ENCODE measurements at places on chromosomes 12 and 14.
A peak's percentile ranks its signal among the peaks of the same experiment; 100 is the strongest.

DNA sequence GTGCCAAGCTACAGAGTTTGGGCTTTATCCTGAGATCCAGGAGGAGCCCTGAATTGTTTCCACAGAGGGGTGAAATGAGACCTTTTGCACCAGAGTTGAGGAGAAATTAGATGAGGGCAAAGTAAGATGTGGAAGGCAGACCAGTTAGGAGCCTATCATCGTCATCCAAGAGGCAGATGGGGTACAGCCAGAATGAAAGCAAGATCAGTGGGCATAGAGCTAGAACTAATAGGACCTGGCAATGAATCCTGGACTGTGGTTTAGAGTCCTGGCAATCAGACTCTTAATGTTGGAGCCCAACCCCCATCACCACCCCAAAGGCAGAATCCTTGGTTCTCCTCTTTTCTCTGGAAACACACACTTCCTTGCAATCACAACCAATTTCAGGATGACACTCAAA, 166.6 kb upstream of the HMGA2 start:
- no peak for DNase-seq

- no peak for DNase-seq
Measured at GRCh38 chr12:89309815-89310214, 42.5 kb downstream of the DUSP6 start.

GRCh38 chr14:85528080-85528896, 1.7 kb upstream of the FLRT2 start:
- DNase-seq, result peak; percentile 25

- no peak for DNase-seq
Measured at GRCh38 chr12:15423629-15424028, 101.3 kb downstream of the PTPRO start.

DNA sequence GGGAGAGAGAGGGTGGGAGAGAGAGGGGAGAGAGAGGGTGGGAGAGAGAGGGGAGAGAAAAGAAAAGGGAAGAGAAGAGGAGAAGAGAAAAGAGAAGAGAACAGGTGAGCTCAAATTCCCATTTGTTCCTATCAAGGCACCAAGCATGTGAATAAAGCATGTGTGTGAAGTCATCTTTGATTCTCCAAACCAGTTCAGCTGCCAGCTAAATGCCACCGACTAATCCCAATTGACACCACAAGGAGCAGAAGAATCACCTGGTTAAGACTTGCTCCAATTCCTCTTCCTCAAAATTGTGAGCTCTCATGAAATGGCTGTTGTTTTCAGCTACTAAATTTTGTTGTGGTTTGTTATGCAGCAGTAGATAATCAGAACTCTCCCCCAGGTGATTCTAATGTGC, 188.9 kb downstream of the TMX1 start:
- no peak for DNase-seq

- DNase-seq, result no peak
Measured at GRCh38 chr12:93151079-93151762, 222.1 kb upstream of the EEA1 start.

GRCh38 chr14:51302295-51303030, 62.4 kb downstream of the TMX1 start:
- peak; percentile 25 for DNase-seq

DNA sequence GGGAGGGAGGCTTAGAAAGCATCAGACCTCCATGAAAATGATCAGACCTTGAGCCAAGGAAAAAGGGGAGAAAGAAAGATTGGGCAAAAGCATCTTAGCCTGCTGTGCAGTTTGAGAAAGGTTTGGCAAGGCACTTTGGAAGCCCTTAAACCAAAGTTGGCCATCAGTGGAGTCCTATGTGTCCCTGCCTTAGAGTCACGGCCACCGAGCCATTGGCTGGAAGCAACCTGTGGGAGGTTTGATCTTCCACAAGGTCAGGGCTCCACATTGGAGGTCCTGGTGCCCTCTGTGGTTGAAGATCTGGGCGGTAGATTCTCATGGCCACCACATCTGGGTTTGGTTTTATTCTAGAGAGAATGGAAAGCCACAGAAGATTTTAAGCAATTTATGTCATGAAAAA, 44.4 kb downstream of the SRRM4 start:
- DNase-seq, result no peak

DNA sequence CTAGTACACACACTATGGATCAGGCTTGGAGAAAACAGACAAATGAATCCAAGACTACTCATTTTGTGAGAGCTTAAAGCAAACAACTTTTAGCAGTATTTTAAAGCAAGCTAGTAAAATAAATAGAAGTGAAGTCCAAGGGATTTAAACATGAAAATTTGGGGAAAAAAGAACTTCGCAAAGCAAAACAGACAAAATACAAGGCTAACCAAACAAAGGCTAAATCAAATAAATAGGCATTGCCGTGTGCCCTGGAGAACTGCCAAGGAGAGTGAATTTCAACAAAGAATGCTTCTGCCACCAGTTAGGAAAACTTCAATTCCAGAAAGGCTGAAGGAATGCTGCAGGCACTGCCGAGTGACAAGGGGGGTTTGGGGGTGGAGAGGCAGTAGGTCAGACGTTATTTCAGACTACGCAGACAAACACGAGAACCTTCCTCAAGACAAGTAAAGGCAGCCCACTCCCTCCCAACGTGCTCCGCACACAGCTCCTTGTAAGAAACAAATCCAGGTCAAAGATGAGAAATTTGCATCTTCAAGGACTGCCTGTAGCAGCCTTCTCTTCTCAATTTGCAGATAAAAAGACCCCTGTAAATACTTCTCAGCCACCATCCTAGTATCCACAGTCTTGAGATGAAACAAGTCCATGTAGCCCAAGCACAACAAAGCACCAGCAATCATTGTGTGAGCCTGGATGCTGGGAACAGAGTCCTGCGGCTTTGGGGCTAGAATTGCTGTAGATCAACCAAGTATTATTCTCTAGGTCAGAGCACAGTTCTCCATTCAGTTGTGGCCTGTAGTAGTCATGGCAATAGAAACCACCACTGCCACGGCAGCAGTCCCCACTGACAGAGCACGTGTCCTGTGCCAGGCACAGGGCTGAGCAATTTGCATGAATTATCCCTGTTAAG, 43.3 kb downstream of the EFCAB11 start:
- no peak for DNase-seq

DNA sequence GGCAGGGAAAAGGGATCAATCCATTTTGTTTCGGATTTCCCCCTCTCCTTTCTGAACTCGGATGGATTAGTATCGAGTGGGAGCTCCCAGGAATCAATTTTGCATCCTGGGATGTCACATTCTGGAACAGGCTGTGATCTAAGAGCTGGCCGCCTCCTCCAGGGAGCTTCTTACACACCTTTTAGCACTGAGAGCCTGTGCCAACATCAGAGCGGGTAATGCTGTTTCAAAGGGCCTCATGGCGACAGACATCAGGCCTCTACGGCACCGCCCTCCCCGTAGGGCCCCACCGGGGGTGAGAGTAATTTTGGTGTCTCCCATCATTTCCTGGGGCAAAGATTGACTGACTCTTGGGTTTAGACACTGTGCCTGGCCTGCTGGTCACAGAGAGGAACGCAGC, 2.7 kb downstream of the GALNT9 start:
- no peak for DNase-seq

DNA sequence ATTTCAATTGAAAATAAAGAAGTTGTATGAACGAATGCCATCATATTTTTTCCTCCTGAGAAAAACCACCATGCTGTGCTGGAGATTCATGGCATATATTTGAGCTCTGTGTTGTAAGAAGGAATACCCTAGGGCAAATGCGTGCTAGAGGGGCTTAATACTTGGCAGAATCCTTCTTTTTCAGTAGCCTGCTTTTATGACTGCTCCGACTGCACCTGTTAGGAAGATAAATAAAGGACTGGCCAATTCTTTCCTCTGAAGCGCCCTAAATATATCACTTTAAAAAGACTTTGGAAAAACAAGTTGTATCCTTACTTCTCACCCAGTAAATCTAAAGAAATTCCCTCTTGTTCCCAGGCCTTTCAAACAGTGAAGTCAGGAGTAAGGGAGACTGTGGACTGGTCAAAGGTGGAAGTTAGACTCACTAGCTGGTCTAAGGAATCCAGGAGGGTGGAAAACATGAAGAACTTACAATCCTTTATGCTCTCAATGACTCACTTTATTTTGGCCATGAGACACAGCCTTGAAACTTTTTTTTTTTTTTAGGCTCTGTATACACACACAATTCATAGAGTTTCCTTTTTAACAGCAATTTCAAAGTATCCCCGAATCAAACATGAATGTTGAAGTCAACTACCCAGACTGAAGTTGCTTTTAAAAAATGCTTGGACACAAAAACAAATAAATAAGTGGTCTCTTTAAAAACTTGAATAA, 5.2 kb downstream of the MYBPC1 start:
- DNase-seq, result no peak

- DNase-seq, result peak; percentile 79
Measured at GRCh38 chr12:55073043-55074022, 52.9 kb upstream of the OR9K2 start.

DNA sequence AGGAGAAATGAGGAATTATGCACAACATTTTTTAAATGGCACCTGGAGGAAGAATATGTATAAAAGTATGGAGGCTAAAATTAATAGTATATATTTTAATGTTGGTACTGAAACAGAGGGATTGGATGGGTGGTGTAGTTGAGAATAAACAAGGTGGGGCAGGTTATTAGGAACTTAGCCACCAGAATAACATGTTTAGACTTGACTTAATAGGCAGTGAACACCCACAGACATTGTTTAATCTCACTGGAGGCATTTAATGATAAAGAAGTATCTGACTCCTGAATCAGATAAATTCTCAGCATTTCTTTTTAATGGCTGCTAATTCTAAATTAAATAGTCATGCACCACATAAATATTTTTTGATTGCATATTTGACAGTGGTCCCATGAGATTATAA, 139.7 kb downstream of the CNTN1 start:
- no peak for DNase-seq

GRCh38 chr12:132151766-132152410, 7.6 kb downstream of the NOC4L start:
- DNase-seq, result no peak

GRCh38 chr12:63916561-63917476, 72.3 kb downstream of the SRGAP1 start:
- DNase-seq, result no peak

- no peak for DNase-seq
Measured at GRCh38 chr12:103816663-103817062, 24.4 kb downstream of the NT5DC3 start.

DNA sequence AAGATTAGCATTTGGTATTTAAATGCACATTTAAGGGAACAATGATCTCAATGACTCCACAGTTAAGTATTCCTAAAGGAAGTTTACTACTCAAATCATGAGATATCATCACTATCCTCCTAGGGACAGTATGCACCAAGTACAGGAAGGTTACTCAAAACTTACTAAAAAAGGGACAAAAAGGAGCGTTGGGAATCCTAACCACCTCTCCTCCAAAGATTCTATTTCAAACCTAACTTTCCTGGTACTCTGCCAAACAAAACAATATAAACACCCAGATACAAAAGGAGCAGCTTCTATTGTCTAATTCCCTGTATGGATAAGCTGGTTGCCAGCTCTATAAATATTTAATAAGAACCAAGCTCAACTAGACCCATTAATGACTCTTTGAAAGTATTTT, 377.7 kb downstream of the NUAK1 start:
- no peak for DNase-seq

DNA sequence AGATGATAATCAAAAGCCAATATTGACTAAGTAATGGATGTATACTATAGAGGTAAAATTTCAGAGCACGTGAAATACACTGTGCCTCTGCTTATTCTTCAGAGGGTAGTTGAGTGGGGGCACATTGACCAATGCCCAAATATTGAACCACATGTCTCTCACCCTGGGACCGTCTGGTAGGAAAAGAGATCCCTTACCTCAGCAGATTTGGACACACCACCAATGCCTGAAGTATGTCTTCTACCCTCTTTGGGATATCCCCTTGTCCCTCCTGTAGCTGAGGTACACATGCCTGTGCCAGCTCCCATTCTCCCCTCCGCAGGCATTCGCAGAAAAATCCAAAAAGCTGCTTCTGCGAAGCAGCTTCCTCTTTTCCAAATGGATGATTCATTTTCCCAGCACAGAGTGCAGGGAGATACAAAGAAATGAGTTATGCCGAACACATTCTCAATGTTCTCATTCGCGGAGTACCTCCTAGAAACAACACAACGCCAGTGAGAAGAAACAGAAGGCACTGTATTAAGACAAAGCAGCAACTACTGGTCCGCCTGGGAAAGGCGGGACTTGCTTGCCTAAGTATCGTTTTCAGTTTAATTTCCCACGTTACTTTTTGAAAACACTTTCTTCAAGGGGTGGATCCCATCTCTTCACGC, 691 bp downstream of the ZFYVE26 start:
- DNase-seq, result no peak

GRCh38 chr14:89470401-89470800, 53.4 kb upstream of the FOXN3 start:
- no peak for DNase-seq

DNA sequence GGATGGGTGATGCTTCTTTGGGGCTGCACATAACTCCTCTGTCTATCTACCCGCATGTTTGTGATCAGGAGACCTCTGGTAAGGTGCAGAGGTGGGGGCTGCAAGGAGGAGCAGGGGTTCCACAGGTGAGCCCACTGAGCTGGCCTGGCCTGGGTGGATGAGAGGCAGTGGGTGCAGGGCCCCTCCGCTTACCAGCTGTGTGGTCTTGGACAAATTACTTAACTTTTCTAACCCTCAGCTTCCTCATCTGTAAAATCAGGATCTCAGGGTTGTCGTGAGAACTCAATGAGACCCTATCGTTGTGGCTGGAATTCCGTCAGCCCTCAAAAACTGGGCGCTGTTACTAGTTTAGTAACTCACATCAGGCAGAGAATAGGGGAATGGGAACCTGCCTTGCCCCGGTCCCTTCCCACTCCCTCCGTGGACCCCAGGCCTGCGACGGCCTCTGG, 7.5 kb downstream of the PTPN6 start:
- no peak for DNase-seq

GRCh38 chr12:102483466-102483865, 3.1 kb upstream of the IGF1 start:
- no peak for DNase-seq

- no peak for DNase-seq
Measured at GRCh38 chr14:80419345-80419744, 208.0 kb upstream of the DIO2 start.

- DNase-seq, result no peak
Measured at GRCh38 chr12:91923864-91924263, 221.8 kb downstream of the BTG1 start.

GRCh38 chr12:42482041-42482747, 107.4 kb downstream of the PRICKLE1 start:
- DNase-seq, result no peak

DNA sequence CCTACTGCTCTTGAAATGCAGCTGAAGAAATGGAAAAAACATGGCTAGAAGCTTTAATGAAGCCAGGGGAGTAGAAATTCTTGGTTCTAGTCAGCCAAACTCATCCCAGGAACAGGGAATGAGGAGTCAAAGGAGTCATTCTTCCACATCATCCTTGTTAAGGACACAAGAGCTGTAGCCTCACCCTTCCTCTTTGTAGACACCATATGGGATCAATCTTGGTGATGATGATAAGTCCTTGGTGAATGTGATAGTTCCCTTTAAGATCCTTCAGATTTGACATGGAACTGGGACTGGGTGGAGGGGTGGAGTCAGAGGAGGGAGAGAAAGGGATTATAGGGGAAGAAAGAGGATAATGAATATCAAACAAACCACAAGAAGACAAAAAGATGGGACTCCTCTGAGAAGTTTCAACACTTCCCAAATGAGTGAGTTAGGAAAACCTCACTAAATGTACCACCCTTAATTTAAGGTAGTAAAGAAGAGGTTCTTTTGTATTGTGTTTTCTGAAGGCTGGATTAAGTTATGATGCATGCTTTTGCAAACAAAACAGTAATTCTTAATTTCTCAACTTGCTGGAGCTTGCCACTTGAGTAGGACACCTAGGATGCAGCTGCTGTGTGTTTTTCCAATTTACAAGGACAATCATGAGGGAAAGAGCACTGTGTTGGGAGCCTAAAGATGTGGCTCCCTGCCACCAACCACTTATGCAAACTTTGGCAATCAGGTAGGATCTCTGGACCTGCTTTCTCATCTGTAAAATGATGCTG, 104.0 kb downstream of the WIF1 start:
- DNase-seq, result no peak

Measured in NCI-H510A treated with DMSO at 0.1 percent for 48 hours (cell line).